OCI-LY7 (cell line): ENCODE measurements at places on chromosomes 4 and X. TPM values are rescaled to one million over a fixed set of nuclear protein-coding genes. Genes with fewer than 3 reads are reported as not detected.
A peak's percentile ranks its signal among the peaks of the same experiment; 100 is the strongest.

The COL25A1 gene
- not detected in 2 replicates for total RNA-seq

DNA sequence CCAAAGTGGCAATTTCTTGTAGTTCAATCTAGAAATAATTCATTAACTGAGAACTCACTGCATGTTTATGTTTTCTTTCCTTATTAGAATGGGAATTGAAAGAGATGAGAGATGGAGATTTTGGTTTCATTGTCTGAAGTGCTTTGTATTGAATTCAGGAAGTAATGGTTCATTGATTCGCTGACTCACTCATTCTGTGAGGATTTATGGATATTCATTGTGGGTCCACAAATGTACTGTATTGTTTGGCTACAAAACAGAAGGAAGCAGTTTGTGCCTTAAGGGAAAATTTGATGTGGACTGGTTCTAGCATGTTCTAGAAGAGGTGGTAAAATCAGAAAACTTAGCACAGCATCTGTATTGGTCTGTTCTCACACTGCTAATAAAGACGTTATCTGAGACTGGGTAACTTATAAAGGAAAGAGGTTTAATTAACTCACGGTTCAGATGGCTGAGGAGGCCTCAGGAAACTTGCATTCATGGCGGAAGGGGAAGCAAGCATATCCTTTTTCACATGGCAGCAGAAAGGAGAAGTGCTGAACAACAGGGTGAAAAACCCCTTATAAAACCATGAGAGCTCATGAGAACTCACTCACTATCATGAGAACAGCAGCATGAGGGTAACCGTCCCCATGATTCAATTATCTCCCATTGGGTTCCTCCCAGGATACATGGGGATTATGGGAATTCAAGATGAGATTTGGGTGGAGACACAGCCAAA lies 132.3 kb upstream of the VCX3A start:
- peak; percentile 15 for DNase-seq

DNA sequence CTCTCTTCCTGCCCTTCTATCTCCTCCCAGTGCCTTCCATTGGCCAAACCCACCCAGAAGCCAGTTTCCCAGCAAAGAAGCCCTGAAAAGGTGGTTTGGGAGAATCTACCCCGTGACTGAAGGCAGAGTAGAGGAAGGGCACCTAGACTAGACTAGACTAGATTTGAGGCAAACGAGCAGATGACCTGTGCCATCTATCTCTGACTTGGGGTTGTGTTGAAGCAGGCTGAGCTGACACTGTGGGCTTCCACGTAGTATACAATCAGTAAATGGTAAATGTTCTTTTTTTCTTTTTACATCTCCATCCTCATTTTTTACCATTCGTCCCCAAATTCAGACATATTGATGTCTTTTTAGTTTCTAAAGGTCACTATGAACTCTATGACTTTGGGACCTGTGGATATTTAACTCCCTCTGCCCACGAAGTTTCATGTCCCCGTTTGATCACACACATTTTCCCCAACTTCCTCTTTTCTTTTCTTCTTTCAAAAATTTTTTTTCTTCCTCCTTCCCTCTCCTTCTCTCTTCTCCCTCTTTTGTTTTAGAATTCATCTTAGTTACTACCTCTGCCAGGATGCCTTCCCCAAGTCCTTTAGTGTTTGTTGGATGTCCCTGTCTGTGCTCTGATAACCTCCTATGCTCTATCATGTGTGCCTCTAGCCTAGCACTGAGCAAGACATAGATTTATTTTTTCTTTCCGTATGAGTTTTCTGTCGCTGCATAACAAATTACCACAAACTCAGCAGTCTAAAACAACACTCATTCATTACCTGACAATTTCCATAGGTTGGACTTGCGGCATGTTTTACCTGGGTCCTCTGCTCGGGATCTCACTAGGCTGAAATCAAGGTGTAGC lies 6.2 kb upstream of the AFF1 start:
- no peak for DNase-seq

GRCh38 chr4:123291329-123291728 lies 105.3 kb upstream of the SPRY1 start:
- no peak for DNase-seq

- no peak for DNase-seq
Observed at GRCh38 chrX:10603612-10604011, 16.8 kb downstream of the MID1 start.
